ENCODE measurements at places on chromosomes 2 and 18.

GRCh38 chr18:3758531-3758930, 308.6 kb downstream of the TGIF1 start:
- no peak for DNase-seq

DNA sequence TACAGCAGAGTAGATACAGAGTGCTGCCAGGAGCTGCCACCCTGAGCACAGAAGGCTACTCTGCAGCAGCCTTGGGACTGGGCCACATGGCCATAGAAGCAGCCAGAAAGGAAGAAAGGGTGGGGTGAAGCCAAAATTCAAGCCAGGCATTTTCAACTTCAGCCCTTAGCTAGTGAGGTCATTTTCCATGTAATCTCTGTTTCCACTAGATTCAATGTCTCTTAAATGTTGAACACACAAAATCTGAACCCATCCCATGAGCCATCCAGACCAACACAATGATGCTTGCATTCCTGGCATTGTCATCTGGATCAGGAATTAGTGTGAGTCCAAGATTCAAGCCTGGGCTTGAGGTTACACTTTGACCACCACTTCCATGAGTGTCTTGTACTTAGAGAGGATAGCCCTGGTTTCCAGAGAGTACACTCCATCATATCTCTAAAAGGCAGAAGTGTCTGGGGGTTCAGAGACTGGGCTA, 243.6 kb downstream of the OSR1 start:
- no peak for DNase-seq

GRCh38 chr2:174510583-174511189, 23.9 kb upstream of the GPR155 start:
- no peak for DNase-seq

- no peak for DNase-seq
These were observed 38.3 kb downstream of the TDRD15 start for GRCh38 chr2:21161832-21162614.

- no peak for DNase-seq
These were observed 17.9 kb upstream of the SFXN5 start for GRCh38 chr2:73089270-73090030.

Data from left forelimb (tissue), 1 donor.